Spleen (tissue), 13 donors: ENCODE measurements at places on chromosomes 16 and 17.

- no peak for DNase-seq
These were observed 2.2 kb downstream of the AHSP start for GRCh38 chr16:31529937-31530312.

GRCh38 chr16:71499775-71500364 is 10.7 kb upstream of the ZNF19 start:
- DNase-seq: no peak

DNA sequence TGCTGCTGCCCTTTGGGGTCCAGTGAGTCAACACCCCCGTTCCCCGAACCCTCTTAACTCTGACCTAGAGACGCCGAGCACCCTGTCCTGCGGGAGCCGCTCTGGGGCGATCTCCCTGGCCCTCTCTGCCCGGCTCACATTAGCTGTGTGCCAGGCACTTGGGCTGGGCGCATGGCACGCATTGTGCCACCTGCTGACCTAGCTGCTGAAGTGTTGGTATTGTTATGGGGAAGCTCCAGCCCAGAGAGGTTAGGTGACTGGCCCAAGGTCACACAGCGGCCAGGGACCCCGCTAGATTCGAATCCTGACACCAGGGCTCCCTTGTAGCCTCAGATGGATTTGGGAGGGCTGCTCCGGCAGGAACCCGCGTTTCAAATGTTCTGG is 1.1 kb downstream of the HSD17B1 start:
- DNase-seq: peak; percentile 84

- DNase-seq: peak; percentile 97
These were observed 9.3 kb downstream of the CORO6 start for GRCh38 chr17:29613352-29613837.

GRCh38 chr17:36661047-36661666 is 59.8 kb downstream of the MRM1 start:
- DNase-seq: no peak

DNA sequence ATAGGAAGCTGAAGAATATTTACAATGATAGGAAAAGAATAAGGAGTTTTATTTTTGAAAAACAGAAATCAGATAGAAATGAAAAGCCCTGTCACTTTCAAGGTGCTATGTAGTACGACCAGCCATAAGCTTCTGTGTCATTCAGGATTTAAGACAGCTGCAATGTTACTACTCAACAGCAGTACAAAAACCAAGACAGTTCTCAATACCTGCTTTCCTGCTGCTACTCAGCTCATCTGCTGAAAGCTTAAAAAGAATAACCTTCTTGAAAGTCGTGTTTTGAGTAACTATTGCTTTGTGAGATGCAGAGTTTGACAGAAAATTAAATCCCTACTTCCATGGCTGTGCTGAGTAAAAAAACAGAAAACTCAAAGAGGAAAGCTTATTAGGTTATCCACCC is 8.7 kb downstream of the GRB2 start:
- no peak for DNase-seq

- peak; percentile 83 for DNase-seq
These were observed 78.4 kb downstream of the CNGB1 start for GRCh38 chr16:57892447-57893096.

DNA sequence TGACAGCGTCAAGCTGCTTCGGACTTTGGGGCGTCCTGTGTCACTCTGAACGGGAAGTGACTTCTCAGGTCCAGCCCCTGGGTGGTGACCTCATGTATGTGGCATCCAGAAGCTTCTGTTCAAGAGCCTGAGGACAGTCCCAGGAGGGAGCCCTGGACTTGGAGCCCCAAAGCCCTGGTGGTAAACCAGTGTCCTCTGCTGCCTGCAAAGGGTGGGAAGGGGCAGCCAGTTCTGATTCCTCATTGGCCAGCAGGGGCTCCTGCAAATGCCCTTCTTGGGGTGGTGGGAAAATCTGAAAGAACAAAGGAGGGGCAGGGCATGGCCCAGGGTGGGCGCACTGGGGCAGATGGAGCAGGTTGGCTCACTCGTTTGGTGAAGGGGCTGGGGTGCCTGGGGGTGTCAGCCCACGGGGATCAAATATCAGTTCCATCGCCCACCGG is 1.6 kb downstream of the OSGIN1 start:
- peak; percentile 83 for DNase-seq

DNA sequence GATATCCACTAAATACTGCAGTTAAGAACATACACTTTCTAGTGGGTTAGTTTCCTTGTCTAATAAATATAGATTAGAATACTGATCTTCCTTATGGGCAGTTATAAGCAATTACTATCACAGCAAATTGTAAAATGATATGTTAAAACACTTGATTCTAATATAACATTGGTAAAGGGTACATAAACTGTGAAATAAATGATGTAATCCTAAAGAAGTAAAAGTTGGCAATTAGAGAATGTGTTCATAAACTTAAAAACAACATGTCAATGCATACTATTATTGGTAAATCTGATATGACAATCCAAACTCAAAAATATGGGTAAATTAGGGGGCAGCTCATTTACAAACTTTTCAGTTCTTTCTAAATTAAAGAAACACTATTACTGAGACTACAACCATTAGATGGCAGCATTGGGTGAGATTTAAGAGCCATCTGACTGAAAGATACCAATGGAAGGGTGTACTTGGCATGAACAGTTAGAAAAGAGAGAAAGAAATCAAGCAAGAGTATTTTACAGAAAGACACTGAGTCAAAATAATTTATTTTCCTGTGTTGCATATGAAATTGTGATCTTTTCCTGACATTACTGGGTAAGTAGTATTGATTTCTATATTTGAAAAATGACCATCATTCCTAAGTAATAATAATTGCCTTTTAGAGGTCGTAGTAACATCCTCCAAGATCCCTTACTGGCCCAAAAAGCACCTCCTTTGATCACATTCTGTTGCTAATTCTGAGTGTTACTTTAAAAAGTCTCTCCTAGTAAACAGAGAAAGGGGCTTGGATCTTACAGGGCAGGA is 119.6 kb downstream of the SPAG9 start:
- no peak for DNase-seq

- DNase-seq: no peak
These were observed 7.5 kb downstream of the DNASE1L2 start for GRCh38 chr16:2243781-2244180.

DNA sequence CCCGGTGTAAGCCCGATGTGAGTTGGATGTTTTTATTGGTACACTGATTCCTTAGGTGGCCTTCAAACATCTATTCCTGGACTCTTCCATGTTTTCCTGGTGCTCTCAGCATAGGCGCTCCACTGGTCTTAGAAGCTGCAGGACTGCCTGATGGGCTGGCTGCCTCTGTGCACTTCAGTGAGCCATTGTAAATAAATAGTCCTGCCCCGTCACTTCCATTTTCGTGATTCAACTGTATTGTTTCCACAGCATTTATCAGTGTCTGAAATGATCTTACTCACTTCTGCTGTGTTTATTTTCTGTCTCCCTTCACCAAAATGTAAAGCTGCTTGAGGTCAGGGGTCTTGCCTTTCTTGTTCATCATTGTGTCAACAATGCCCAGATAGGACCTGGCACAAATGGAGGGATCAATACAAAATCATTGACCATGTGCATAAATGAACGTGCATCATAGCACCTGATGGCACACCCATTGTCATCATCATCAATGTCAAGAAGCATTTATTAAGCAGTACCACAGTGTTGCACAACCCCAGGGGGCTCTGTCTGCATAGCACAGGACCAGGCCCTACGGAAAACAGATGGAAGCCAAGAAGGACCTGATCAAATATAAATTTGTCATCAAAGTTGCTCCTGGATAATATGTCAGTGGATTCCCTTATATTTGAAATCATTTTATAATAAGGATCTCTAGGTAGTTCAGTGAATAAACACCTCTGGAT is 66.6 kb upstream of the CPHXL start:
- DNase-seq: no peak

DNA sequence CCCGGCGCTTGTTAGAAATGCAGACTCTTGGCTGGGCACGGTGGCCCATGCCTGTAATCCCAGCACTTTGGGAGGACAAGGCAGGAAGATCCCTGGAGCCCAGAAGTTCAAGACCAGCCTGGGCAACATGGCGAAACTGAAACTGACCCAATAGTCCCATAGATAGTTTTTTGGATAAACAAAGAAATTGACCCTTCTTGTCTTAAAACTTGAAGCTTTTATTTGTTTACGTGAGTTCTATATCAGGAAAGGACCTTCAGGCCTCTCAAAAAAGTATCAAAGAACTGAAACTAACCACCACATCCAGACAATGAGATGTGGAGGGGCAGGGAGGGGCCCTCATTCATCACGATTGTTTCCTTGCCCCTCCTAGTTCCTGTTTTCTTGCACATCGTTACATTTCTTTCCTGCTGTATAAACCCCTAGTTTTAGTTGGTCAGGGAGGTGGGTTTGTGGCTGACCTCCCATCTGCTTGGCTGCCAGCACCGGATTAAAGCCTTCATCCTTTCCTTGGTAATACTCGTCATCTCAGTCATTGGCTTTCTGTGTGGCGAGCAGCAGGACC is 29.9 kb upstream of the PRM1 start:
- DNase-seq: no peak

GRCh38 chr17:3879186-3879585 is 13.7 kb downstream of the CAMKK1 start:
- no peak for DNase-seq

- DNase-seq: no peak
These were observed 206.4 kb downstream of the HS3ST3A1 start for GRCh38 chr17:13395346-13395745.

- peak; percentile 81 for DNase-seq
These were observed at the start of gene WFDC1 for GRCh38 chr16:84294531-84295142. Gene WFDC1, plus strand, starts transcription at chr16:84294878. Its CDS starts 94 bp downstream, at chr16:84294972.

DNA sequence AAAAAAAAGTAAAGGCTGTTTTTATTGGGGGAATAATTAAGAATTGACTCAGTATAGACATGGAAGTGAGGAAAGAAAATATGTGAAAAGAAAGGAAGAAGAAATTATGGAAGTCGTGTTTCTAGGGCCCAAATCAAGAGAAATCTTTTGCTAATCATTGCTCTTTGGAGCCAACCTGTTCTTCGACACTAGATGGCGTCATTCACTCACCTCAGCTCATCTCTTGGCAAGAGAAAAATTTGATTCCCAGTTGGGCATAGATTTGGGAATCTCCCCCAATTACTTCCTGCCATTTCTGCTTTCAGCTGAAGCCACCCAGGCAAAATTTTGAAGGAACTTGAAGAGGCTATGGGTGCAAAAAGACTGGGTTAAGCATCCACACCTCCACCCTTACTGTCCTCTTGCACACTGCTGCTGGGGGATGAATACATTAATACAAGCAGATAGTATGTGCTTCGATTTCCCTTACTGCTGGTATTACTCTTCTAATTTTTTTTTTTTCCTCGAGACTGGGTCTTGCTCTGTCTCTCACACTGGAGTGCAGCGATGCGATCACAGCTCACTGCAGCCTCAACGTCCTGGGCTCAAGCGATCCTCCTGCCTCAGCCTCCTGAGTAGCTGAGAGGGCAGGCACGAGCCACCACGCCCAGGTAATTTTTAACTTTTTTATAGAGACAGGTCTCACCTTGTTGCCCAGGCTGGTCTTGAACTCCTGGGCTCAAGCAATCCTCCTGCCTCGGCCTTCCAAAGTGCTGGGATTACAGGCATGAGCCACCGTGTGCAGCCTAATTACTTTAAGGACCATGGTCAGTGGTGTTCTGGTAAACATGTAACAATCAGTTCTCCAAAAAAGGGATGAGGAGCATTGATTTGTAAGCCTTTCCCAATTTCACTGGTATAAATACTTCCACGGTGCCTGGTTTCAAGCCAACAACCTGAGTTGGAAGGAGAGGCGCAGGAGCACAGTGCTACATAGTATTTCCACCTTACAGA is 13.5 kb downstream of the PSMD7 start:
- no peak for DNase-seq

DNA sequence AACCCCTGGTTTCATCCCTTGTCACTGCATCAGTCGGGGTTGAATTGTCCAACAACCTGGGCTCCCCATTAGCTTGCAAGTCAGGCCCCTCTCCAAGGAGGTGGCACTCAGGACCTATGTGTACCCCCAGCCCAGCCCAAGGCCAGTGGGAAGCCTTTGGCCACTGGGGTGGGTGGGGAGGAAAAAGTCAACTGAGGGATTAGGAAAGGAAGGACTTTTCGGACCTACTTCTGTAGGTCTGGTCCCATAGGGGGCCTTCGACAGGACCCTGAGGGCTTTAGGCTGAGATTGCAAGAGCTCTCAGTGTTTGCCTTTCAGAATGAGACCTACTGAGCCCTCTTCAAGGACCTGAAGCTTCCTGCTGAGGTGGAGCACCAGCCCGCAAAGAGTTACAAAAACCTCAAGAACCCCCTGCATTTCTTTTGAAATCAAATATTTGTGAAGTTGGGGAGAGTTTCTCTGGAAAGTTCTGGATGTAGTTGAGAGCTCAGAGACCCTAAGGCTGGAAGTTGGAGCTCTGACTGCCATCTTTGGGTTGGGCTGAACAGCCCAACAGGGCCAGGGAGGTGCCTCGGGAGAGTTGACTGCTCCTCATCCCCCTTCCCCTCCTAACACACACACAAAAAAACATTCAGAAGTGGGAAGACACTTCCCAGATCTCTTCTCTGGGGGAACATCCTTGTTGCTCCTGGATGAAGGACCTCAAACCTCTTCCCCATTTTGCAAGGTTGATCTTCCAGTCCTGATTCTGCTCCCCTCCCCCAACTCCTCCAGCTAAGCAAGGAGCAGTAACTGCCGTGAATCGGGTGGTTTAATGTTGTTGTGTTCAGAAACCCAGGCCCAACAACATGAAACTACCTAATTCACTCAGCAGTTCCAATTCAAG is 5.8 kb upstream of the HOXB9 start:
- DNase-seq: no peak

- peak; percentile 89 for DNase-seq
These were observed at the start of gene WNT3 for GRCh38 chr17:46818316-46818928. Gene WNT3, minus strand, starts transcription at chr17:46818692. Its CDS starts 95 bp downstream, at chr17:46818597.

DNA sequence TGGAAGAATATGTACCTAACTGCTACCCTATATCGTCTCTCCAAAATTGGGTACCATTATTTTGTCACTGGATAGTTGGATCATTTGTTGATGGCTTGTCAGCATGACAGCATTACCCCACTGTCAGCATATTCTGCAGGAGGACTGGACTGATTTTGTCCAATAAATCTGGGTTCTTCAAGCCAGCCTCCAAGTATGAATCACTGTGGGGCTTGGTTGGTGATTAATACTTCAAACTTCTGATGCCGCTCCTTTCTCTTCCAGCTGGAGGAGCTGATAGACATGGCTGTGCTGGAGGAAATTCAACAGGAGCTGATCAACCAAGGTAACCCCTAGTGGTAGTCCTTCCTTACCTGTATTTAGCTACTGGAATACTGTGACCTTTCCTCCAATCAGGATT is 2.5 kb downstream of the RPAIN start:
- no peak for DNase-seq

- DNase-seq: no peak
These were observed 3.4 kb upstream of the BPTF start for GRCh38 chr17:67821871-67822367.

DNA sequence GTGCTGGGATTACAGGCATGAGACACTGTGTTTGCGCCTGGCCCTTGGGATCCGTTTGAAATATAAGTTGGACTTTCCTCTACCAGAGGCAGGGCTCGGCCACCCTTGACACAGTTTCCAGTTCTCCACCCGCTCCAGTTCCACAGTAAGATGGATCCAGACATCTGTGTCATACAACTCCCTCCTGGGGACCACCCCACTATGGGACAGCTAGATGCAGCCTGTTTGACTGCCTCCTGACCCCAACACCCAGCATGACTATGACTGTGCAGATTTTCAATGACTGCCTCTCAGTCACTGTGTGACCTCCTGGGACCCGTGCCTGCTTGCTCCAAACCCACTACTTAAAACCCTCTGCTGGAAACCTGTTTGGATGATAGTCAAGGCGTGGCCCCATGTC is 166.7 kb downstream of the IRF8 start:
- DNase-seq: peak; percentile 41

GRCh38 chr16:83908798-83909197 is 9.9 kb downstream of the MLYCD start:
- no peak for DNase-seq
